Central memory CD4-positive, alpha-beta T cell (primary cell): ENCODE measurements at places on chromosomes 6 and 20.

GRCh38 chr6:159249752-159250151, 80.6 kb downstream of the FNDC1 start:
- no peak for DNase-seq

DNA sequence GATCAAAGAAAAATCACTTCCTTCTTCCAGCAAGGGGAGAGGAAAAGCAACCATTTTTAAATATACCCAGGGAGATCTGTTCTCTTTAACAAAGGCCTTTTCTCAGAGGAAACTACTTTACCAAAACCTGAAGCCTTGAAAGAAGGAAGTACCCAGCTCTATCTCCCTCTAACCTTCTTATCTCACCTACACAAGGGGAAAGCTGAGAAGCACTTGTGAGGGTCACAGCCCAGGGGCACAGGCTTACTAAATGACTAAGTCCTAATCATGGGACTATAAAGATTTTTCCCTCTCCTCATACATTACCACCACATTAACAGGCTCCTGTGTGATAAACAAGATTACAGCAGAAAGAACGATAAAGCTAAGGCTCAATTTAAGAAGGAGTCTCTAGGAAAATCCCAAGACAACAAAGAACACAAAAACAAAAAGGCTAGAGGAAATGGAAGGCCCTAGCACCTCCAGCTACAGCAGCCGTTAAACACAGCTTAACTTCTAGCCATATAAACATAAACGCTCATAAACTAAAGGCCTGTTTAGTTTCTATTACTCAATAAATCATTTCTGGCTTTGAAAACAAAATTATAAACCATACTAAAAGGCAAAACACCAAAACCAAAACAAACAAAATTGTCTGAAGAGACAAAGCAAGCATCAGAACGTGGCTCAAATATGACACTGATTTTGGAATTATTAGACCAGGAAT, 284.9 kb upstream of the ECI2 start:
- no peak for DNase-seq

DNA sequence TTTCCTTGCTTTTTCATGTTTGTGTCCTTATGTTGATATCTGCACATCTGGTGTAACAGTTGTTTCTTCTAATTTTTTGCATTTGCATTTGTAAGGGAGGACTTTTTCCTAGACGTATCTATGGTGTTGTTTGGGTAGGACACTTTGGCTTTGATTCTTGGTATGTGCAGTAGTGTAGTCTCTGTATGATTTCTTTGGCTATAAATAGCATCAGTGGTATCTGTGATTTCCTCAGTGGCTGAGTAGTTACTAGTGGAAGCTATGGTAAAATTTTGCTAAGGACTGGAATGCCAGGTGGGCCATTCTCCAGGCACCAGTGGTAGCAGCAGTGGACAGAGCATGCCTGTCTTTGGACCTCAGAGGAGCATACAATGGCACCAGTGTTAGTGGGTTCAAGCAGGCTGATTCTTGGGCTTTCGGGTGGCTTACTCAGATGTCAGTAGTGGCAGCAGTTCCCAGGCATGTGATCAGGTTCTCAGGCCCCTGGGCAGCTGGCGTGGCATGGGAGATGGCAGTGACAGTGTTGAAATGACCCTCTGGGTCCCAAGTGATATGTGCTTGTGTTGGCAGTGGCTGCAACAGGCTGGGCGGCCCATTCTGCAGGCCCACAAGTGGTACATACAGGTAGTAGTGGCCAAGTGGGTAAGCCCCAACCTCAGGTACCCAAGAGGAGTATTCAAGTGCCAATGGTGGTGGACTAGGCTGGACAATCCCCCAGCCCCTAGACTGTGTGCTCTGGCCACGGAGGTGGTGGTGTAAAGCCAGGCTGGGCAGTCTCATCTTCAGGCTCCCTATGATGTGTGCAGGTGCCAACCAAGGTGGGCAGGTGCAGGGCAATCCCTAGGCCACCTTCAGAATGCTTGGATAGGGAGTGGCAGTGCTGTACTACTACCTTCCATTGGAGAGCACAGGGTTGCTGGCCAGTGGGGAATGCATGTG, 54.5 kb downstream of the PLCG1 start:
- no peak for DNase-seq

- DNase-seq: no peak
Observed at GRCh38 chr20:36555248-36555647, 13.9 kb downstream of the MYL9 start.

DNA sequence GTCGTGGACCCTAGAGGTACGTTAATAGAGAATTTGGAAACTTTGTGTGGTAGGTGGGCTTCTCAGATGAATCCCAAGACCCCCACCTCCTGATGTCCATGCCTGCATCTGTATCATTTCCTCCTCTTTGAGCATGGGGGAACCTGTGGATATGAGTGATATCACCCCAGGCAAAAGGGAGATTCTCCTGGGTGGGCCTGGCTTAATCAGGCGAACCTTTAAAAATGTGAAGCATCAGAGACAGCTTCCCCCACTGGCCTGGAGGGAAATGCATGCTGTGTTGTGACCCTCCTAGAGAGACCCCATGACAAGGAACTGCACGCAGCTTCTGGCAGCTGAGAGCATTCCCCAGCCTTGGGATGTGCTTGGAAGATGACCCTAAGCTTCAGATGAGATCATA, 180.9 kb downstream of the MBOAT1 start:
- no peak for DNase-seq

DNA sequence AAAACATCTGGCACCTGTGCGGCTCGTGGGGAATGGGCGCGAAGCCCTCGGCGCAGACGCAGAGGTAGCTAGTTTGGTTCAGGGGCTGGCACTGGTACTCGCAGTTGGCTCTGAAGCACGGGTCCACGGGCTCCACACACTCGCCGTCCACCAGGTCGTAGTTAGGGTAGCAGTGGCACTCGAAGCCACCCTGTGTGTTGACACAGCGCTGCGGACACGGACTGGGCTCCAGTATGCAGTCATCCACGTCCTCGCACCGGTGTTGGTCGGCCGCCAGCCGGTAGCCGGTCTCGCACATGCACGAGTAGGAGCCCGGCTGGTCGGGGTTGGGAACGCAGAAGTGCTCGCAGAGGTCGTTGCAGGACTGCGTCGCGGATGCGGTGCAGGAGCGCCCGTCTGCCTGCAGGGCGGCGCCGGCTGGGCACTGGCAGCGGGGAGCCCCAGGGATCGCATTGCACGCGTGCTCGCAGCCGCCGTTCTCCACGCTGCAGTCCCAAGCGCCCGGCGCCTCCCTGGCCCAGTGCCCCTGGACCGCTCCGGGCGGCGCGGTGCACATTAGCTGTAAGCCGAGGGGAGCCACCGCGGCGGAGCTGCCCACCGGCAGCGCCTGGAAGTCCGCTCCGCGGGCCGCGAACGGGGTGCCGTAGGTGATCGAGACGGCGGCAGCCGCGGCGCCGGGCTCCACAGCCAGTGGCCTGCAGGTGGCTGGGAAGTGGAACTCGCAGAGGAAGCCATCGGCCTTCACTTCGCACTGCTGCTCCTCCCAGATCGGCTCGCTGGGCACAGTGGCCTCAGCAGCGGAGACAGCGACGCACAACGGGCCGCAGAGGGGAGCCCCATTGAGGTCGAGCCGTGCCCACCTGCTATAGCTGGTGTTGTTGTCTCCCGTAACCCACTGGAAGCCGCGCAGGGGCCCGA, 930 bp downstream of the THBD start:
- no peak for DNase-seq

DNA sequence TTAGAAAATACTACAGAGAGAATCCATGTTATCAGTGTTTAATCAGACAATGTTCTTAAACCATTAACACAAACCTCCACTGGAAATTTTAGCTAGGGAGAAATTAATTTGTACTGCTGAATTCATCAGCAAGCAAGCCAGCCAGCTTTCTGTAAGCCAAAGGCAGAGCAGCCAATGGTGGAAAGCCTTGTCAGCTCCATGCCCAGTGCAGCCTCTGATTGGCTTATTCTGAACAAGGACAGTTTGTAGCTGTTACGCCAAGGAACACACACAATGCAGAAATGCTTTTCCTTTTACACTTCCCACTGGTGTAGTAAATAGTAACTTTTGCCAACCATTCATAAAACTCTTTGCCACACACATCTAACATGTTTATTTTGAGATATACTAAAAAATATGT, 265.0 kb downstream of the TENT5A start:
- no peak for DNase-seq

DNA sequence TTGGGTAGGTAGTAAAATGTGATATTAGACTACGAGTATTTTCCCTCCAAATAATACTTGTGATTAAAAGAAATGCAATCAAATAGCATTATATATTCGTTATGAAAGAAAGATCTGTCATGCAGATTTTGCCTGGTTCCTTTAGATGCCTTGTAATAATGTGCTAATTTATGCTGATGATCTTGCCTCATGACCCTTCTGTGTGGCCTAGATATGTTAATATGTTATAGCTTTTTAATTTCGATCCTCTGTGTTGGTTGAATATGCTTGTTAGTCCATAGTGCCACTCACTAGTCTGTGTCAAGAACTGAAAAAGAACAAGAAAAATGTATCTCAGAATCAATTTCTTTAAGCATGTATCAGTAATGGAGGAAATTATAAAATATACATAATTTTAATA, 31.9 kb downstream of the CDKAL1 start:
- DNase-seq: no peak

DNA sequence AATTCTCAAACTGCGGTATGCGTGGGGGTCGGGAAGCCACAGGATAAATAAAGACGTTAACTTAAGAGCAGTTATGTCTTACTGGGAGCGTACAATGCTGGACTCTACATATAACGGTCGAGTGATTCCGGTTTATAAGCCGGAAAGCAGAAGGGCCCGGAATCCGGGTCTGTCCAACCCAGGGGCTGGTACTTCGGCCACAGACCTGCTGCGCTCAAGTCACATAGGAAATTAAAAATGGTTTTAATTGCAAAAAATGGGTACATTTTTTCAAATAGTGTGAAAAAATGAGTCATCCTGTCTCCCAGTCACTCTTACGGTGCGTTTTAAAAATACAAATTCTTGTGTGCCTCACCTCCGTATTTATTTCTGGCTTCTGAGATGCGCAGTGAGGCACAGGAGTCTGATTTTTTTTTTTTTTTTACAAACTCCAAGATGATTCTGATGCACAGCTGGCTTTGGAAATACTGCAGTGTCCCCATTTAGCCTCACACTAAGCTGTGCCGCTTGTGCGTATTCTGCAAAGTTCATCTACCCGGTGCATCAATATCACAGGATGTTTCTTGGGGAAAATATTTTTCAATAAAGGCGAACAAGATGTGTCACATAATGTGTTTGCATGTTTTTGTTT, 1.0 kb downstream of the PCIF1 start:
- no peak for DNase-seq

GRCh38 chr6:81138236-81138635, 614.2 kb downstream of the TENT5A start:
- DNase-seq: no peak

DNA sequence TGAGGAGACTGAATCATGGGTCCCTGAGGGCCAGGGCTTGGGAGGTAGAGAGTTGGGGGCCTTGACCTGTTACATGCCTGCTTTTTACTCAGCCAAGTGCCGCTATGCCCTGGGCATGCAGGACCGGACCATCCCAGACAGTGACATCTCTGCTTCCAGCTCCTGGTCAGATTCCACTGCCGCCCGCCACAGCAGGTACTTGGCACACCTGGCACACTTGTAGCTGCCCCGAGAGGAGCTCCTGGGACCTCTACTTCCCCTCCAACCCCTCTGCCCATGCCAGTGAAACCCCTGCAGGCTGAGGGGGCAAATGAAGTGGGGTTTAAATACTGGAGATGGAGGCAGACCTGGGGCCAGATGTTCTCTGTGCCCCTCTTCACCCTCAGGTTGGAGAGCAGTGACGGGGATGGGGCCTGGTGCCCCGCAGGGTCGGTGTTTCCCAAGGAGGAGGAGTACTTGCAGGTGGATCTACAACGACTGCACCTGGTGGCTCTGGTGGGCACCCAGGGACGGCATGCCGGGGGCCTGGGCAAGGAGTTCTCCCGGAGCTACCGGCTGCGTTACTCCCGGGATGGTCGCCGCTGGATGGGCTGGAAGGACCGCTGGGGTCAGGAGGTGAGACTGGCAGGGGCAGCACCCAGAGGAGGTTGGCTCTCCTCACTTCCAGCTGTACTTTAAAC, 4.6 kb downstream of the DDR1 start:
- no peak for DNase-seq

GRCh38 chr6:113560908-113561307, 296.2 kb upstream of the MARCKS start:
- DNase-seq: no peak

GRCh38 chr6:34301408-34301807, 52.6 kb upstream of the SMIM29 start:
- DNase-seq: no peak
